ENCODE measurements at places on chromosomes 6 and 20. TPM values are rescaled to one million over a fixed set of nuclear protein-coding genes. Genes with fewer than 3 reads are reported as not detected.
A peak's percentile ranks its signal among the peaks of the same experiment; 100 is the strongest.

DNA sequence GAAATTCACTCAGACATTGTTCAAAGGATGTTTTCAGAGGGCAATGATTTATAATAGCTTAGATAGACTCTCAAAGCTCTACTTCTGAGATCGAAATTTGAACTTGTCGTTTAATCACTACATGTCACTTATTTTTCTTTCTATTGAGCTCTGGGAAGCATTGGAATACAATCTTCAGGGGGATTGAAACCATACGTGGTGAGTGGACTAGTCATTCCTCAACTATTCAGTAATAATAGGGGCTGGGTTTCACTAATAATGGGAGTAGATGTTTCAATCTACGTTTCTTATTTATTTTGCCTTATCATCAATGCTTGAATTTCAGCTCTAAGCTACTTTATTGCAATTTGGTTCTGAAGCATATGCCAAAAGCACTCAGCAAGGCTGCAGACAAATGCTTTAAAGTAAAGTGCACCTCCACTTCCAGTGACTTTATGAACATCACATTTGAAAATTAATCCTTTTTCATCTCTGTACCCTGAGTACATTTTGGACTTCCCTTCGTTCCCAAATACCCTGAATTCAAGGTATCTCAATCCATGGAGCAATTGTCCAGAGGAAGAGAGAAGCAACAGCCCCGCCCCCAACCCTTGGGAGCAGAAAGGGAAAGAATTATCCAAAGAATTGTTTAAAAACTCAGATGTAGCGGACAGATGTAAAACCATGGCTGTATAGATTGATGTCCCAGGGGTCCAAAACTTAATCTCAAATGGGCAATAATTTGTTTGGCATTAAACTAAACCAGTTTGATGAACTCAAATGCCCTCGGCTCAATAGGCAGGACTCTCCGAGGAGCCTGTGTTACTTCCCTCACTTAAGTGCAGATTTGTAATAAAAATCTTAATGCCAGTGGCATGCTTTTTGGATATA, 68.1 kb downstream of the HFE start:
- DNase-seq: no peak

DNA sequence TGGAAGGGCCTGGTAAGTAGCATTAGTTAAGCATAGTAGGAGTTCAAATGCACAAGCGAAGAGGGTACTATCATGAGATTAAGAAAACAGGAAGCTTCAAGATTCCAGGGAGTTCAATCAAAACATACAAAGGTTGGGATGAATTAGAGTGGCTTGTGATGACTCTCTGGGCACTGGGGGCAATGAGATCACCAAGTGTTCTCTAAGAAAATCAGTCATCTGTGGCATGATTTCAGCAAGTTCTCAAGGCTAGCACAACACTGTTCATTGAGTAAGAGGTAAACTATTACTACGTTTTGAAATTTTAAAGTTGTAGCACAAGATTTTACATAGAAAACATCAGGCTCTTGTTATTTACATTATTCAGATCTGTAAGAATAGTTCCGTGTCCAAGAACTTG, 139.7 kb upstream of the FLRT3 start:
- DNase-seq: no peak

DNA sequence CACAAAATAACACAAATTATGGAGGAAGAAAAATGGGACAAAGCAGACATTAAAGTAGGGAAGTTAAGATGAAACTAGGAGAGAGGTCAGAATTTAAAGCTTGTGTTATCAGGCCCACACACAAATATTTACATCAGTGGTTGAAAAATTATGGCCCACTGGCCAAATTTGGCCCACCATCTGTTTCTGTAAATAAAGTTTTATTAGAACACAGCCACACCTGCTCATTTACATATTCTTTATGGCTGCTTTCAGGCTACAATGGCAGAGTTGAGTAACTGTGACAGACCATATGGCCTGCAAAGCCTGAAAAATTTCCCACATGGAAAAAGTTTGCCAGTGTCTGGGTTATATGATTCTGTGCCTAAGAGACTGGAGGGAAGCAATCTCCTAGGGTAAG, 49.0 kb downstream of the SLC22A23 start:
- no peak for DNase-seq

- DNase-seq: no peak
These were observed 64.5 kb upstream of the SNX9 start for GRCh38 chr6:157758516-157759023.

DNA sequence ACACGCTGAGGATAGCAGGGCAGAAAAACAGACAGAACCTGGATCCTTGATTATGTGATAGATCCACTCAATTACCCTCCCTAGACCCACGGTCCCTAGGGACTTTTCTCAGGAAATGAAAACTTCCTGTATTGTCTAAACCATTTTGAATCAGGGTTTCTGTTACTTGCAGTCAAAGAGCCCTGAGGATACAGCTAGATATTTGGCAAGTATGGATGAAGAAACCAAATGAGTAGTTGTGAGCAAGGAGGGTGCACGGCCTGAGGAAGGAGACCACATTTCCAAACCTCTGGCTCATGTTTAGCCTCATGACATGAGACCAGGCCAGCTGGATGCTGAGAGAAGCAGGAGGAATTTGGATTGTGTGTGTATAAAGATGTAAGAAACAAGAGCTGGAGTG, 91.6 kb downstream of the MRPL14 start:
- DNase-seq: no peak

PROKR2 gene
- not detected for total RNA-seq

DDAH2 gene
- 22.2 TPM for total RNA-seq

- no peak for DNase-seq
These were observed 182.3 kb downstream of the CDH4 start for GRCh38 chr20:61434341-61434781.

MAPK13 gene
- total RNA-seq: 1.9 TPM

DNA sequence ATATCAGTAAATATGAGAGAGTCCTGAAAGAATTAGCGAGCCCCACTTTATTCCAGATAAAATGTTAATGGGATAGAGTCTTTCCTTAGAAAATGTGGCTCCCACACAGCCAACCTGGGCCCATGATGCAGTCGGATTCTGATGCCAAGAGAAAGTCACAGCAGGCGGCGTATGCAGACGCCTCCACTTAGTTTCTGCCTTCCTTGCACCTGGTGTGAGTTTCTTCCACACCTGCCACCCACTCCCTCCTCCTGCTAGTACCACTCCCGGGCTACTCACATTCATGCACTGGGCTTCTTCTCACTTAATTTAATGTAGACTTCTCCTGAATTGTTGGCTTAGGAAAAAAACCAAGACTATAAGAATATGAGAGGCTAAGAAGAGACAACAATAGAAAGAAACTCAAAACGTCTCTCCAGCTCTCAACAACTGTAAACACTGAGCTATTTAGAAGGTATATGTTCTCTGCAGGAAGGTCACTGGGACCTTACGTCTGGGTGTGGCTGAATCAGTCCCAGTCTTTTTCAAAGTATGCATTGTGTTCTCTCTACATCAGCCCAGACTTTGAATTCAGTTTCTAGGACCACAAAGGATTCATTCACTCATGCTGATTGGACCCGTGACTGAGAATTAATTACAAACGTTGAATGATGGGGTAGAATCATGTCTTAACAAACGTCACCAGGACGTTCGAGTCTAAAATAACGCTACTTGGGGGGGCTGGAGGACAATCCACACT, 70.4 kb downstream of the GCNT2 start:
- no peak for DNase-seq

IPCEF1 gene
- 0.98 TPM for total RNA-seq

KHDC1 gene
- total RNA-seq: not detected

GRCh38 chr6:74626288-74626687, 579.6 kb downstream of the COL12A1 start:
- no peak for DNase-seq

- no peak for DNase-seq
These were observed 121.4 kb upstream of the LY86 start for GRCh38 chr6:6466967-6467761.

- DNase-seq: no peak
These were observed 902 bp downstream of the SAMHD1 start for GRCh38 chr20:36950414-36951197.

CDSN gene
- total RNA-seq: not detected

DNA sequence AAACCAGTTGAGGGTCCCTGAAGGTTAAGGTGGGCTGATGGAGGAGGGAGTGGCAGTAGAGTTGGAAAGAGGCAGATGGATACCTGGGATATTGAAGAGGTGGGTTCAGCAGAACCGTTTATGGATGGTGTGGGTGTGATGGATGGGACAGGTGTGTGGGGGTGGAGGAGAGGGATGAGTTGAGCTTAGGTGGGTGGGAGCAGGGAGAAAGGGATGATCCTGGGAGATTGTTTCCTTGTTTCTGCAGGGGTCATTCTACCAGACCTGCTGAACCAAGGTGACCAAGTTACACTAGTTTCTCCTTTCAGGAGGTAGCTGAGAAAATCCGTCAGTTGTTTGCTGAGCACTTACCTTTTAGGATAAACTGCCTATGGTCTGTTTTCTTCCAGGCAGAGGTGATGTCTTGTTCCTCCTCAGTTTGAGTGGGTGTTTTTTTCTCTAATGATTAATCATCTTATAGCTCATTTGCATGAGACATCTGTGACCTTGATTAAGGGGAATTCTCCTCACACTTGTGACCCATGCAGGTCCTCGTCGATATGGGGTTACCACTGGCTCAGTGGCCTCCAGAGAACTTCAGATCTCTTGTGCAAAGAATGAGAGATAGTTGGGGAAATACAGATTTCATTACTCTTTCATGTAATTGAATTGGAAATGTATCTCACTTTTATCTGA, 53.0 kb downstream of the FARS2 start:
- DNase-seq: no peak

GRCh38 chr20:62060631-62061541, 4.8 kb downstream of the TAF4 start:
- no peak for DNase-seq

- peak; percentile 49 for DNase-seq
These were observed 51.4 kb downstream of the TGM2 start for GRCh38 chr20:38113401-38114325.

- no peak for DNase-seq
These were observed 2.7 kb downstream of the HLA-B start for GRCh38 chr6:31354158-31354863.

C6orf58 gene
- total RNA-seq: not detected

TSHZ2 gene
- total RNA-seq: 19.0 TPM

DNA sequence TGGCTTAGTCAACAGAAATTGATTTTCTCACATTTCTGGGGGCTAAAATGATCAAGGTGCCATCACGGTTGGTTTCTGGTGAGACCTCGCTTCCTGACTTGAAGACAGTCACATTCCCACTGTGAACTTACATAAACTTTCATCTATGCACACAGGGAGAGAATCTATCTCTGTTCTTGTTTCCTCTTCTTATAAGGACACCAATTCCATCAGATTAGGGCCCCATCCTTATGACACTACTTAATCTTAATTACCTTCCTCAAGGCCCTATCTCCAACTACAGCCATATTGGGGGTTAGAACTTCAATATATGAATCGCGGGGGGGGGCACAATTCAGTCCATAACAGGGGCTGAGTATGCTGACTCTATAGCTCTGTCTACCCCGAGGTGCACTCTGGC, 10.6 kb upstream of the SCGN start:
- DNase-seq: no peak

DNA sequence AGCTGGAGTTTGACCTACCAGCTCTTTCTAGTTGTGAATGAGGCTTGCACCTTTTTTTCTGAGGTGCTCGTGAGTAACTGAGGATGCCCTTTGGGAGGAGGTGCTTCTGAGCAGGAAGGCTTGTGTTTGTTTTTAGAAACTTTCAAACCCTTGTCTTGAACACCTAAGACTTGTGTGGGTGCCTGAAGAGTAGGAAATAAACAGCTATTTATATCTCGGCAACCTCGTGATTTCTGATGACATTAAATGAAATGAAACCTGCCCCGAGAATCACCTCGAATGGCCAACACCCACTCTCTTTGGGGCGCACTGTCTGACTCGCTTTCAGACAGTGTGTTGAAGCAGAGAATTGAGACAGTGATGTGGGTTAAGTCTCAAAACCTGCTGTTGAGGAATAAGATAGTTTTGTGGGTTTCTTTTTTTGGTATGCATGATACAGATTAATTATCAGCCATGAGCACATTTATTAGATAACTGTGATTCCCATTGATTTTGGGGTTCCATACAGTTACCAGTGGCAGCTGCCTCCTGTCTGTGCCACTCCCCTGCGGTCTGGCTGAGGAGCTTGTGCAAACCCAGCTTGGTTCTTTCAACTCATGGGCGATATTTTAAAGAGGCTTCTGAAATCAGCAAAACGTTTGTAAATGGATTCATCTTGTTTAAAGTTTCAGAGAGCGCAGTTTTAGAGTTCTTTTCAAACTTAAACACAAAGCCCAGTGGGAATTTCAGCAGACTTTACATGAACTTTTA, 8.4 kb downstream of the IRF4 start:
- no peak for DNase-seq

GRCh38 chr6:109491207-109491938, 8.4 kb upstream of the ZBTB24 start:
- DNase-seq: no peak

- no peak for DNase-seq
These were observed 12.0 kb downstream of the PGK2 start for GRCh38 chr6:49775043-49775442.

SSTR4 gene
- not detected for total RNA-seq

GRCh38 chr20:53513489-53514298, 79.9 kb downstream of the ZNF217 start:
- DNase-seq: no peak

ABHD16B gene
- not detected for total RNA-seq

DNA sequence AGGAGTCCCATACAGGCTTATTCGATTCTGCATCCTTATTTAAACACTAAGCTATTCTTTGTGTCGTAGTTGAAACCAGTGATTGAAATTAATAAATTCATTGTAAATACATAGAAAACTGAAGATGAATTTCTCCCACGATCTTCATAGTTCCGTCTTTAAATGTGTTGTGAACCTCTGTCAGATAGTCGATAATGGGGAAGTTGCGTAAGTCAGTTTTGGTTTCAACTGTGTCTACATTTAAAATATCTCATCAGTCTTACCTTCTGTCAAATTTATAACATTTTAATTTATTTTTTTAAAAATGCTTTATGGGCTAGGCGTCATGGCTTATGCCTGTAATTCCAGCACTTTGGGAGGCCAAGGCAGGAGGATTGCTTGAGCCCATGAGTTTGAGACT, 12.7 kb downstream of the STX11 start:
- DNase-seq: no peak

GRCh38 chr6:164396071-164397047, 913.0 kb downstream of the C6orf118 start:
- no peak for DNase-seq

PTCHD4 gene
- total RNA-seq: 0.18 TPM

GRCh38 chr6:33023536-33023935, 14.1 kb upstream of the HLA-DOA start:
- no peak for DNase-seq

DNA sequence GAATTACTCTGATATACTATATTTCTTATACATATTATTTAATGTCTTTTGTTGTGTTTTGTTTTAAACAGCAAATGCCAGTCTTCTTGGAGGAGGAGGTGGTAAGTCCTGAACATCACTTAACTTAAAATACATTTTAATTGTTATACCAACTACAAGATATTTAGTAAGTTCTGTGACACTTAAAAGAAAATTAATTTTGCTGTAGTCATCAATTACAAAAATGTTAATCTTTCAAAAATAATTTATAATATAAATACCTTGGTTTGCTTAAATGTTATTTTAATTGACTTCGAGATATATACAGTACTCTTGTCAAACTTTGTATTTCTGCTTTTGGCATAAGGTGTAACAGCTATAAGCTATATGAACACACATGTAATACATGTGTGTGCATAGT, 156.0 kb upstream of the FLRT3 start:
- DNase-seq: no peak

Measured in left lobe of liver (tissue), 2 donors.